SK-N-DZ (cell line): ENCODE measurements at places on chromosomes 7 and 10.

DNA sequence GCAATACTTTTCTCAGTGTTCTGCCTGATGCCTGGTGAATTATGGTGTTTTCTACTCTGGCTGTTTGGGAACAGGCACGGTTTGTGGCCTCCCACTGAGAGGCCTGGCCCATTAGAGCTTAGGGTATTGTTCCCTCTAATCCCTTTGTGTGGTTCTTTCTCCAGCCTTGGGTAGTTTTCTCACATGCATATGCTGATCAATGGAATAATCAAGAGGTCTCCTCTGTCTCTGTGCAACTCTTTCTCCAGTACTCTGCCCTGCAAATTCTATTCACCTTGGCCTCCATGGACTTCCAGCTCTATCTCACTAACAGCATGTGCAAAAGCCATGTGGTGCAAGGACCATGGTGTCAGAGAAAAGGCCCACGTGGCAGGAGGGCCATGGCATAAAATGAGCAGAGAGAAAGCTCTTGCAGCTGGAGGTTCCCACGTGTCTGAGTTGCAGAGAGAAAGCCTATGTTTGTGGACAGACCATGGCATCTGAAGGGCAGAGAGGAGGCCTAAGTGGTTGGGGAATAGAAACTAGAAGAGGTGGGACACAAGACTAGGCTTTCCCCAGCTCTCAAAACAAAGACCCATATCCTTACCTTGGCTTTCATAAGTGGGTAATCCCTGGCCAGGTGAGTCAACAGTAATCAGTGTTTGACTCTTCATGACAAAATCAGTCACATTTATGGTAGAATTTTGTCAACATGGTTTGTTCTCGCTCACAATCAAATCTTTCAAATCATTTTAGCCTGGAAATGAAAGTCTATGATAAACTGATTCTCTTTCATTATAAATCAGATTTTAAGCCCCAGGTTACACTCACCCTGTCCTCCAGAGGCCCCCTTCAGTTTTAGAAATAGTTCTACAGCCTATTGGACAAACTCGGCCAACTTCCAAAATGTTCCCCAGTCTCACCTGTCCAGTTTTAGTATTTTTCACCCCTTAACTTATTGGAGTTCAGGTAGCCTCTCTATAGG is 17.3 kb downstream of the OPALIN start:
- DNase-seq = no peak

DNA sequence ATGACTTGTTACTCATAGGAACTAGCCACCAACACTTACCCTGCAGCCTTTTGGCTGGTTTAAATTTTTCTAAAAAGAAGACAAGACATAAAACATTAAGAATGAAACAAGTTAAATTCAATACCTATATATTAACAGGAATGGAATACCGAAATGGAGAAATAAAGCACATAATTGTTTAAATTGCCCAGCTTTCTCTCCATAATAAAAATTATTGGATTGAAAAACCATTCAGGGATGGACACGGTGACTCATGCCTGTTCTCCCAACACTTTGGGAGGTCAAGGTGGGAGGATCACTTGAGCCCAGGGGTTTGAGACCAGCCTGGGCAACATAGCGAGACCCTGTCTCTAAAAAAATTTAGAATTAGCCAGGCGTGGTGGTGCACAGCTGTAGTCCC is 179.4 kb upstream of the MKLN1 start:
- no peak for DNase-seq

DNA sequence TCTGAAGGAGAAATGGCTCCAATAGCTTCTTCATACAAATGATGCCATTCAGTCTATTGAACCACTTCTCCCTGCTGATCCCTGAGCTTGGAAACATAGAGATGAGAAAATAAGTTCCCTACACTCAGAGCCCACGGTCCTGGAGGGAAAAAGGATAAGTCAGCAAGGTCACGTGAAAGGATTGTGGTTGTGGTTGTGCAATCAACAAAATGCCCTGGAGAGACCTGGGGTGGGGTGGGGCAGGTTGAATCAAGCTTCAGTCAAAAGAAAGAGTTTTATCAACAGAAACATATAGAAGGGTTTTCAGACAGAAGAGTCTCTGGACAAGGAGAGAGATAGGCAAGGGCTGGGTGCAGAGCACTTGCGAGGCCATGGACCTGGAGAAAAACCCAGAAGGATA is 30.1 kb downstream of the C10orf90 start:
- no peak for DNase-seq

DNA sequence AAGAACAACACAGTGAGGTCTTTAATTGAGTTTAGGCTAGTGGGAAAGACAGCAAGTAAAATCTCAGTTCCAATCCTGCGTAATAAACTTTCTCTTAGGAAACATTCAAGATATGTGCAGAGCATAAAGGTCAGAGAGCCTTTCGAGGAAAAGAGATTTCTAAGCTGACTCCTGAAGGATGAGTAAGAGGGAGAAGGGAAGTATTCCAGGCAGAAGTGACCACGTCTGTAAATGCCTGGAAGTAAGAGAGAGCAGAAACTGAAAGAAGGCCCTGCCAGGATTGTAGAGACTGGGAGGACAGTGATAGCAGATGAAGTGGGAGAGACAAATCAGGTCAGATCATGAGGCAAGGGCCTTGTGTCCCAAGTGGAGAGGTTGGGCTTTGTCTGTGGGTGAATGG is 41.8 kb downstream of the PNLIPRP3 start:
- DNase-seq = no peak
